Karpas-422 (cell line): ENCODE measurements at places on chromosomes 11 and 22.

DNA sequence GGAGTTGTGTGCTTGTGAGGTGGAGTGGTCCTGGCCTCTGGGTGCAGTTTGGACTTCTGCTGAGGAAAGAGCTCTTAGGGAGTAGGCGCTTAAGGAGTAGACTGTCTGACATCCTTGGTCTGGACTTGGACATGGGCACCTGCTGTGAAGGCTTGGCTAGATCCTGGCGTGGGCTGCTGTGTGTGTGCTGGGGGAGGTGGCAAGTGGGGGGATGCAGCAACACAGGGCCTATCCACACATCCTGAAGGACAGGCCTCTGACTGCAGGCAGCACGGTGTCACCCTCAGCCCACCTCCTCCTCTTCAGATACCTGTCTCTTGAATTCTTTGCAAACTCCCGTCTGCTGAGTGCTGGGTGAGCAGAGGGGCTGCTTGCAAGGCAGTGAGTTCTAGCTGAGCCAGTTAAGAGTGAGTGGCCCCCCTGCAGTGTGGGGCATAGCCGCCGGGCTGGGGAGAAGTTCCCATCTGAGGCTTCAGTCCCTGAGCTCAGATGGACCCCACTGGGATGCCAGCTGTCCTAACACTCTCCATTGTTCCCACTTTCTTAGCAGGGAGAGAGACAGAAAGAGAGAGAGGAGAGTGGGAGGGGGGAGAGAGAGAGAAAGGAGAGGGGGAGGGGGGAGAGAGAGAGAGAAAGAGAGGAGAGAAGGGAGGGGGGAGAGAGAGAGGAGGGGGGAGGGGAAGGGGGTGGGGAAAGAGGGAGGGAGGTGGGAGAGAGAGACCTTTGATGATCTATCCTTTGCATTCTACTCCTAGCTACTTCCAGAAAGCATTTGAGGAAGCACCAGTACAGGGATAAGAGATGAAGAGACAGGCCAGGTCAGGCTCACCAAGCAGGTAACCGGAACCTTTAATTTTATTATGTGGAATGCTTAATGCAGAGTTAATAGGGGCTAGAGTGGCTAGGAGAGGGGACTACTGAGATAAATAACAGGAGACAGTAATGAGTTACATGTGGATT is 12.6 kb downstream of the SOX10 start:
- DNase-seq, result no peak

- peak; percentile 85 for DNase-seq
These were observed 10.1 kb downstream of the CHST1 start for GRCh38 chr11:45655347-45655756.

DNA sequence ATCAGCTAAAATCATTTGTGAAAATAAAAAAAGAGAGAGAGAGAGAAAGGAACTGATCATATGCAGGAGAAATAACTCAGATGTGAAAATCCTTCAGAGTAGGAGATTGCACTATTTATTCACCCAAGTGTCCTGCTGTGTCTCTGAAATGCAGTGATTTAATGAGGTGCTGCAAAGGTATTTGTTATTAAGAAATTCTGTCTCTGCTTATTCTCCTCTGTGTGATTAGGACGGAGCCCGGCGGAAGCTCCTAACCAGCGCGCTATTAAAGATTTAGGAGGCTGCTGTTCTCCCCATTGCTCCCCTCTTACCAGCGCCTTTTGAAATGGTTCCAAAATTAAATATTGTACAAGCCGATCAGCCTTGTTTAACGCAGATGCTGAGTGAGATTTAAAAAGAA is 528.3 kb downstream of the BUD13 start:
- DNase-seq, result no peak

DNA sequence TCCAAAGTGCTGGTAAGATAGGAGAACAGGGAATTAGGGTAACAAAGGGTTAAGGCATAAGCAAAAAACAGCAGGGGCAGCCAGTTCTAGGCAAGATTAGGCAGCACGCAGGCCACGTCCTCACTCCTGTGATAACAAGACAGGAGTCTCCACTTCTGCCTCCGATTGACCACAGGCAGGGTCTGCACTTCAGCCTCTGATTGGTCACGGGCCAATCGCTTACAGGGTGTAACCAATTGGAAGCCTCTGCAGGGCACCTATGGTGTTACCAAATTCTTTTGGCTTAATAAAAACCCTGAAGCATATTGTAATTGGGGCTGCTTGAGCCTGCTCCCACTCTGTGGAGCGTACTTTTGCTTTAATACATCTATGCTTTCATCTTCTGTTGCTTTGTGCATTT is 12.2 kb upstream of the GSTP1 start:
- no peak for DNase-seq

DNA sequence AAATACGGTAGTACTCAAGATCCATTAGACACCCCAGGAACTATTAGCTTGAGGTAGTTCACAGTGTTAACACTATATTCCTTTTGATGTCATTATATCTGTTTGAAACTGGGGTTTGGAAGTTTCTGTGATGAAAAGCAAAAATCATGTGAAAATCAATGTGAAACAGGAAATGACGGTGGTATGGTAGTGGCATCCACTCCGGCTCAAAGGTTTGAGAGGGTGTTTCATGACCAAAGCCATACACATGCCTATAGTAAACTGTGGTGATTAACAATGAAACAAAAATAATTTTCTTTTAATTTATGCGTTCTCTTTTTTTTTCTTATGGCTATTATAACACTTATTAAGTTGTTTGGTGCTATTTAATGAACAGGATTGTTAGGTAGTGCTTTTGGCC is 10.9 kb downstream of the RAB38 start:
- DNase-seq, result no peak

DNA sequence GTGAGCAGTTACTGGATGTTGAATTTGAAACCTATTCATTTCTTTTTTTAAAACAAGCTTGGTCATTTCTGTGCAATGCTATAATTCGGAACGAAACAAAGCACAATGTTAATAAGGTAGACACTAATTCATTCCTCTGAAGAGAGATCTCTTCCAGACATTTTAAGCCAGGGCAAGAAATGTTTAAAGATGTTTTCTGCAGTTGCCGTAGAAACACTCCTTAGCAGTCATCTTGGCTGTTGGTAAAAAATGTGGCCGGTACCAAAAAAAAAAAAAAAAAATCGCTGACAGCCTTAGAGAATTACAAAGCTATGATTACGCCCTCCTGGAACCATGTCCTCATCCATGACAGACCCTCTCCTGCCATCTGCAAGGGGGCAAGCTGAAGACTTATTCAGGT is 66.4 kb upstream of the TTC12 start:
- no peak for DNase-seq

- no peak for DNase-seq
These were observed 95.8 kb upstream of the ALKBH3 start for GRCh38 chr11:43784866-43785265.

- DNase-seq, result no peak
These were observed 379.5 kb downstream of the ETS1 start for GRCh38 chr11:128207861-128208321.

DNA sequence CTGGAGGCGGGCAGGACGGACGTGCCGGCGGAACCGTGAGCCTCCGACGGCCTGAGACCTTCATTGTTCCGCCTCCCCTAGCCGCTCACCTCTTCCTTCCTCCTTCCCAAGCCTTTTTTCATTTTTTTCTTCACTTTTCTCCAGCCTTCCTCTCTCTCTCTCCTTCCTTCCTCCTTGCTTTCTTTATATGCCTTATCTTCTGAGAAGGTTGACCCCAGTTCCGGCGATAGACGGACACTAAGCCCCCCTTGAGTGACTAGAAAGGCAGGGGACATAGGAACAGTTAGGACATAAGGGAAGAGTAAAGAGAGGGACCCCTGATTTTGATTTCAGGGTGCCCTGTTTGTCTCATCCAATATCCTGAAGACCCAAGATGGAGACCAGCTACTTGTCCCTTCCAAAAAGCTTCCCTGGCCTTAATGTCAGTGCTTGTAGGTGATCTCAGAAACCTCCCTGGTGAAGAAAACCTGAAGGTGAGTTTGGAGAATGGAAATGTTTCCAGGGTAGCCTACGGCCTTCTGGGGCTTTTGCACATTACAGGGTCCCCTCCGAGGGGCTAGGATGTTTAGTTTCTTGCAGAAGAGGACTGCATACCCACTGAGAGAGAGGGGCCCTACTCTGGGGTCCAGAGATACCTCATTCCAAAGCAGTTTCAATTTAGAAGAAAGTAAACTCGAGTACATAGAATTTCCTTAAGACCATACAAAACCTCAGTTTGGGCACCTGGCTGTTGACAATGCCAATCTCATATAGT is 3.5 kb downstream of the ADM start:
- DNase-seq, result no peak

DNA sequence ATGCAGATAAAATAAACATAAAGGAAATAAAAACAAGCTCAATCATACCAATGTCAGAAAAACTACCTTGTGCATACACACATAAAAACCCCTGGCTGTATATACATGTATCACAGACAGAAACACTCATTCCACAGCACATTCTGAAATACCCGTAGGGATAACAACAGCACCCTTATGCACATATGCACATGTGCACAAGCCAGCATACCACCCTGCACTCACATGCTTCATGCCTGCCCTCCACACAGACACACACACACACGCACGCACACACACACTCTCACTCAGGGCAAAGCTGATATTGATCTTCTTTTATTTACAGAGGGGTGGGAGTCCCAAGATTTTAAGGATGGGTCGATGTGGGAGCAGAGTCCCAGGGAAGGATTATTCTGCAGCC is 92.1 kb downstream of the CSNK2A3 start:
- peak; percentile 58 for DNase-seq

DNA sequence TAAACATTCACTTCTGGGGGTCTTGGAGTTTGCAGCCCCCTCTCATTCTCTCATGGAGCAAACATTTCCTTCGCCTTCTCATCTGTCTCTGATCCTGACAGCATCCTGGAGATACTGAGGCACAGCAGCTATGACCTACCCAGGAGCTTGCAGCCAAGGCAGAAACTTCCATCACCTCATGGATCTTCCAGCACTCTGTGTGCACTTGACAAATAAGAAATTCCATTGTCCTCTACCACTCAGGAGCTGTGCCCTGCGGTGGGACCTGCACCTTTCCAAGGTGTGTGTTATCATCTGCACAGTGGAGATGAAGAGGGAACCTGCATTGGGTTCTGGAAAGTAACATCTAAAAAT is 49.1 kb downstream of the GGTLC2 start:
- no peak for DNase-seq

DNA sequence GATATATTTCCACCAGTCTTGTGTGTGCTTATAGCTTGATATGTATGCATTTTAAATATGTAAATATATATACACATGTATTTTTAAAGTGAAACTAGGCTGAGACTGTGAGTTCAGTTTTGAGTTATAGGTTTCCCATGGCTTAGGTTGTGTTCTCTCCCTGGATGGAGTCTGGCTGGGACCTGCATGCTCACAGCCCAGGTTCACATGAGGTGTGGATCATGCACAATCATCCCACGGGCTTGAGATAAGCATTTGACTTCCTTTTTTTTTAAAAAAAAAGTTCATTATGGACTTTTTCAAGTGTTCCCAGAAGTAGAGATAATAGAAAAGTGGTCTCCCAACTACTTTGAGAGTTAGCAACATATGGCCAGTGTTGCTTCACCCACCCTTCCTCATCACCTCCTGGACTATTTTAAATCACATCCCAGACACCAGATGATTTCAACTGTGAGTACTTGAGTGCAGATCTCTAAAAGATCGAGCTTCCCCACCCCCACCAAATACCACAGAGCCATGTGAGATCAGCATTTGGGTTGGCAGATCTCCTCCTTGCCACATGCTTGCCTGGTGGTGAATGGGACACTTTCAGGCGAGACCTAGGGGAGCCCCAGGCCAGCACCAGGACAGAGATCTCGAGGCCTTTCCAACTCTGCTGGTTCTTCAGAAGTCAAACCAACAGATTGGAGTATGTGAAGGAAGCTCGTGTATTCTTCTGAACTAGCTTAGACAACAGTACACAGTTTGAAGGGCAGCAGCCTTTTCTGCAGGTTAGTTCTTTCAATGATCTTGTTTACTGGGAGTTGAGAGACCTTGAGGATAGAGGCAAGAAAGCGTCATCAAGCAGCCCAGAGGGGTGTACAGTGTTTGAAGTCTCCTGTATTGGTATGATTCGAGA is 15.9 kb downstream of the MED15 start:
- DNase-seq, result no peak

DNA sequence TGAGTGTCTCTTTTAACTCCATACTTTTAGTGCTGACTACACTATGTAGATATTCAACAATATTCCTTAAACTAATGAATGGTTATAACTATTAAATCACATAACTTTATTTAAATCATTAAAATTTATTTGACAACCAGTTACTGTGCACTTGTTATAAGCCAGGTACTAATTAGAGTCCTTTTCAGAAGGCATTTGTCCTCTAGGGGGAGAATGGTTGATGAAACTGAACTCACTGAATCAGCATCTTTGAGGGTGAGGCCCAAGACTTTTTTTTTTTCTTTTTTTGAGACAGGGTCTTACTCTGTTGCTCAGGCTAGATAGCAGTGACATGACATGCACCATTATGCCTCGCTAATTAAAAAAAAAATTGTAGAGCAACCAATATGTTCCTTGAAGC is 515.6 kb upstream of the CCDC90B start:
- peak; percentile 62 for DNase-seq

DNA sequence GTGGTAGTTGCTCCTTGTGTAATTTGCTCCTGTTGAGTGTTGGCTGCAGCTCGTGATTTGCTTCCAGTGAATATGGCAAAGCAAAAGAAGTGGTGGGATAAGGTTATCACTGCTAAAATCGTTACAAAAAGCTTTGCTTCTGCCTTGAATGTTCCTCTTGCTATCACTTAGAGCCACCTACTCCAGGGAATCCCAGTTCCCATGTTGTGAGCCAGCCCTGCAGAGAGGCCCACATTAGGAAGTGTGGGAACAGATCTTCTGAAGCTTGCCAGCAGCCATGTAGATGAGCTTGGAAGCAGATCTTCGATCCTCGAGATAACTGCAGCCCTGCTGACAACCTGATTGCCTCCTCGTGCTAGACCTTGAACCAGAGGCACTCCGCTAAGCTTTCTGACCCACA is 71.0 kb downstream of the SPECC1L start:
- DNase-seq, result no peak

- no peak for DNase-seq
These were observed 6.4 kb downstream of the PRPF19 start for GRCh38 chr11:60899977-60900376.

- DNase-seq, result no peak
These were observed 423.0 kb downstream of the DYNC2H1 start for GRCh38 chr11:103532133-103532788.

- no peak for DNase-seq
These were observed 13.6 kb downstream of the MAFF start for GRCh38 chr22:38215156-38216038.

- no peak for DNase-seq
These were observed 87.0 kb downstream of the ATXN10 start for GRCh38 chr22:45758603-45759002.
